Type B pancreatic cell (in vitro differentiated cells): ENCODE measurements at places on chromosomes 5 and 9. TPM values are rescaled to one million over a fixed set of nuclear protein-coding genes. Genes with fewer than 3 reads are reported as not detected.

GRCh38 chr9:110837401-110838005, 168.9 kb downstream of the MUSK start:
- DNase-seq, result no peak

SV2C gene
- total RNA-seq, result 0.64 and 6.9 TPM in 2 replicates

DNA sequence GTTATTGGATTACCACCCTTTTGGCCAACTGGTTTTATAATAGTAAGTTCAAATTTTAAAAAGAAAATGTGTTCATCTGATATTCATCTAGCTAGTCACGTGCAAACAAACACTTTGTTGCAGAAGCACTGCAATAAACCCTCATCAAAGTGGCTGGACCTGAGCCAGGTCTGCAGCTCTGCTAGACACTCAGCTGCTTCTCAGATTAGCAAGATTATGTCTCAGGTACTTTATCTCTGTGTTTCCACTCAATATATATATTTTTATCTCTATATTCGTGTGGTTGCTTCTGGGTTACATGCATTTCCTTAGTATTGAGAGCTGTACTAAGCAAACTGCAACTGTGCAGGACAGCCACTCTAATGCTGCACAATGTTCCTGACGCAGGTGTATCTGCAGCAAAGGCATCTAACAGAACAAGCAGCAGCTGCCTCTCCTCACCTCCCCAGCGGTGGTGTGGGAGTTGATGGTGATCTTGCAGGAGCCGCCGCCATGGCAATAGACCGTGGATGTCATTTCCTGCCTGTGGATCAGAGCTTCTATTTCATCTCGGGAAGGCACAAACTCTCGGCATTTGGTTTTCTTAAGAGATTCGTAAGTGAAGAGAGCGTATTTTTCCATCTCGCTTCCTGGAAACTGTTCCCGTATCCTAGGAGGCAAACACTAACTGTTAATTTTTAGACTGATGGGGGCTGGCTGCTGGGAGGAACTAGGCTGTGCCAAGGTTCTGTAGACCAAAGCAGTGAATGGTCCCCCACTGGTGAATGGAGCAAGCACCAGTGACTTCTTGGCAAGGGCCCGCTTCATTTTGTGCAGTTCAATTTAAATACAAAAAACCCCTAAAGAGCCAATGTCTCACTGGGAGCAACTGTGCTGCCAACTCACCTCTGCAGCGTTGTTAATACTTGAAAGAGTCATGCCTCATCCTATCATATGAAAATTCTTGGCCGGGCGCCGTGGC, 56.7 kb upstream of the RETREG1 start:
- DNase-seq, result no peak

SPATA6L gene
- 3.0 and 4.7 TPM in 2 replicates for total RNA-seq

DNA sequence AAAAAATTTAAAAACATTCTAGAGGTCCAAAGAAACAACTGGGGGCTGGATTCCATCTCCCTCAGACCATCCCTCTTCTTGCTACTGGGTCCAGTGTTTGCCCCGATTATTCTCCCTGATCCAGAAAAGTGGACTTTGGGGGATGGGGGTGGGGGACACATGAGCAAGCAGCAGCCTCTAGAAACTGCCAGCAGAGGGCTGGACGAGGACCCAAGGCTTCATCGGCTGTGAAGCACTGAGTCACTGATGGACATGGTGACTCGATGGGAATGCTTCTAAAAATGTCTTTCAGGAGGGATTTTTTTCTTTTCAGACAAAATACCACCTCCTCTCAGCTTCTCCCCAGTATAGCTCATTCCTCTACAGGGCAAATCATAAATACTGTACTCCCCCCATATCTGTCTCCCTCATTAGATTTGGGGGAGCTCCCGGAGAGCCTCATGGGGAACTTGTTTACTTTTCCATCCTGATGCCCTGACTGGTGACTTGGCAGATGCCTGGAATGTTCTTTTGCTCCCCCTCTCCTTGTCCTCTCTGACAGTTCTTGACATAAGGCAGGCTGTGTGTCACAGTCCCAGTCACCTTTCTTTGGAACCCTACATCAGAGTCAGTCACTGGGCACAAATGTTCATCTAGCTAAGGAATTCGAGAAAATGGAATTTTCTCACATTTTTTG, 67.2 kb upstream of the STC2 start:
- DNase-seq, result no peak
